ENCODE measurements at places on chromosomes 6 and 20.

DNA sequence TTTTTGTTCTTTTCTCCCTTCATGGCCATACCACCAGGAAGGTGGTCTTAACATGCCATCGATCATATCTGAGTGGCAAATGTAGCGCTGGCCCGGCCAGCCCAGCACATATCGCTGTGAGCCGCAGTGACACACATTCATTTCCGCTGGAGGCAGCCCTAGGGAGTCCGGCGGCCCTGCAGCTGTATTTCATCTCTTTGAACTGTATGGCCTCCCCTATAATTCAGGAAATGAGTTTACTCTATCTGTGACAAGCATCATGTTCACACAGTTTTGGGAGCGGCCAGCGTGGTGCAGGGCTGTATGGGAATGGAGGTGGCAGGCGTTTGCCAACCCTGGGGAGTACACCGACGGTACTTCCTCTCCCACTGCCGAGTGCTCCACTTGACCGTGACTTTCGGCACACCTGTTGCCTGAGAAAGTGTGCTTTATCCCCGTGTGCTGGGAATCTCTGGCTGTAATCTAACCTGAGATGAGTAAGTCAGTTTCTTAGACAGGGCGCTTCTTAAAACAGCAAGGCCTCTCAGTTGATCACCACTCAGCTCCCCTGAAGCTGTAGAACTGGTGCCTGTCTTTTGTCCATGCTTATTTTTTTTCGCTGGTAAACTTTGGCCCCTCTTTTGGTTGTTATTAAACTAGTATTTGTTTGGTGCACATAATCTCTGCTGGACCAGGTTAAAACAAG, 257.1 kb upstream of the TAB2 start:
- no peak for DNase-seq

DNA sequence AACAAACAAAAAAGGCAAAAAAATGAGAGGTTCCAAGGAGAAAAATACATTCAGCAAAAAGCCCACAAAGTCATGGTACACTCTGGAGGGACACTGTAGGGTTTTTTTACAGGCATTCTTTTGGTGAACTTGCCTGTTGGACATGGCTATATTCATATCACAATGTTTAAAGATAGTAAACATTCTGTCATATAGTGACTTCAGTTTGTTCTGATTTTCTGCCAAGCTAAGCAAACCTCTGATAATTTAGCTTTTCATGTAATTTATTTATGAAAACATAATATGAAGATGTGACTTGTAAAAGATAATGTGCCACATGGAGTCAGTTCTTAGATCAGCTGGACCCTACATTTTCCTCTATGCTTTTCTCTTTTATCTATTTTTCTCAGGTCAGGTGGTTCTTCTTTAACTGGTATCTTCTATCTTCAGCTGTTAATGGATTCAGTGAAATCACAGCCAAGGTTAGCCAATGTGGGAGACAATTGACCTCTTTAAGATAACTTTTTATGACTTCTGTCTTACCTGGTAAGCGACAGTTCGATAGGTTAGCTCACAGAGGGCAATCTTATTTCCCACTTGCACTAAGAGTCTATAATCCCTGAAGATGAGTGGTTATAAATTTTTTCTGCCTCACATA, 87.9 kb downstream of the ADGRB3 start:
- DNase-seq = no peak

DNA sequence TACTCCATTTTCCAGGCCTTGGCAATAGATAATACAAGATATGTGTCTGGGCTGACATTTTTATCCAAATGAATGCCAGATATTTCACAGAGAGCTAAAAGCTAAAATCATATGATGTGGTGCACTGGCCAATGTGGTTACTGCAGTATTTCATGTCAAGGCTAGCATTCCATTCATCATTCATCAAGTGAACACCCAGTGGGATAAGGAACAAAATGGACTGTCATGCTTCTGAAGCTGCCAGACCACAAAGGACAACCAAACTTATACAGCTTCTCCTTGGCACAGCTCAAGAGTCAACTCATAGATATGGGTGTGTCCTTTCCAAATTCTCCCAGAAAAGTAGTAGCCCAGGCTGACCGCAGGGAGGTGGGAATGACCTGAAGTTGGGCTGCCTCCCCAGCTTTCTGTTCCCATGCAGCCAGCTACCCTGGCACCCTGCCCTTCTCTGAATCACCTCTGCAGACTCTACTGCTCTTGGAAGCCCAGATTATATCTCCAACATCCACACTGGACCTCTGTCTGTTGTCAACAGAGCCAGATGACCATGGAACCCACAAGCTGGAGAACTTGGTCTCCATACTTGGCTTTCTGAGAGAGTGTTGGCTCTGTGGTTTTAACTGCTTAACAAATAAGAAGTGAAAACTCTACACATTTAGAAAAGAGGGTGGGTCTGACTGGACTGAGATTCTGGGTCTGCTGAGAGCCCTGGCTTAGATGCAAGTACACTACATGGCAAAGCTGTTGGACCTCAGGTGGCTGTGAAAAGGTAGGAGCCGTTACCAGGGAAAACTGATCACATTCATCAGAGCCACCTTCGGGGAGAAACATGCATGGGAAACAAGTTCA, 122.8 kb downstream of the ALDH8A1 start:
- no peak for DNase-seq

GRCh38 chr6:164072240-164072666, 657.7 kb downstream of the QKI start:
- DNase-seq = no peak

- no peak for DNase-seq
These were observed 159.8 kb downstream of the RCAN2 start for GRCh38 chr6:46331461-46331860.

- no peak for DNase-seq
These were observed 50.8 kb upstream of the AIG1 start for GRCh38 chr6:143009851-143010250.

DNA sequence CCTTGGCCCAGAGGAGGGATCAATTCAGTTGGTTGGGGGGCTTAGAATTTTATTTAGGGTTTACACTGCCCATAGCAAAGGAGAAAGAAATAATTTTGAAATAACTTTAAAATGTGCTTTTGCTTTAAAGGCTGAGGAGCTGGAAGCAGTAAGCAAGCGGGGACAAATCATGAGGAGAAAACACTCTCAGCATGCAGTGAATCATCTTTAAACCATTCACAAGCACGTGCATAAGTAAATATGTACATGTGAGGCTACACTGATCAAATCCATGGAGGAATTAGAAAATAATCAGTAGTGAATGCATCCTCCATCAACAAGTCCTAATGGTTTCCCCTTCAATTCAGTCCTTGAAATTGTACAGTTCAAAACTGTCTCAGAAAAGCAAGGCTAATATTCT, 181.0 kb downstream of the MTFR2 start:
- DNase-seq = no peak

DNA sequence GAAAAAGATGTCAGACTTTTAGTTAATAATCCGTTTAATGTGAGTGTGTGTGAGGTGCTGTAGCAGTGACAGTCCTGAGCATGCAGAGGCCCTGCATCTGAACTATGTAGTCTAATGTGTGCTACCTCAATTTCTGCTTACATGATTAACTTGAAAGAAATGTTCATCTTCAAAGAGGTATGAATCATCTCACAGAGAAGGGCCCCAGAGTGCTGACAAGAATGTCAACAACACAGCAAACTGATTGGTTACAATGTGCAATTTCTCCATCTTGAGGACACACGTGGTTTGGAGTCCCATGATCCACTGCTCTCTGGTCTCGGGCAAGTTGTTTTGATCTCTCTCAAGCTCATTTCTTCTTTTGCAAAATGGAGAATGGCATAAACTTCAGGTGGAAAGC, 61.7 kb upstream of the EMILIN3 start:
- no peak for DNase-seq

- no peak for DNase-seq
These were observed 17.1 kb upstream of the C20orf144 start for GRCh38 chr20:33645072-33645358.

DNA sequence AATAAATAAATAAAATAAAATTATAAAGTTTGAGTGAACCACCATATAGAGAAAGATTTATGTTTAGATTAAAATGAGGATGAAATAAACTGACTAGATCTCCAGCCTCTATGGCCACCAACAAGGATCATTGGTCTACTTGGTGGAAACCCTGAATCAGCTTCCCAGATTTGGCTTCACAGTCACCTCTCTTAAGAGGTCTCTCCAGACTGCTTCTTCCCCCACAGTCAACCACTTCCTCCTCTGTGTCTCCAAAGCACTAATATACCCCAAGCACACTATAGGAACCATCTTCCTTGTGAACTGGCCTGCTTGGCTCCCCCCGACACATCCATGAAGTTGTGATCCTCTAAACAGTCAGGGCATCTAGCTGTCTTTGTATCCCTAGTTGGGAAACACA, 529.6 kb upstream of the RNF217 start:
- DNase-seq = no peak

DNA sequence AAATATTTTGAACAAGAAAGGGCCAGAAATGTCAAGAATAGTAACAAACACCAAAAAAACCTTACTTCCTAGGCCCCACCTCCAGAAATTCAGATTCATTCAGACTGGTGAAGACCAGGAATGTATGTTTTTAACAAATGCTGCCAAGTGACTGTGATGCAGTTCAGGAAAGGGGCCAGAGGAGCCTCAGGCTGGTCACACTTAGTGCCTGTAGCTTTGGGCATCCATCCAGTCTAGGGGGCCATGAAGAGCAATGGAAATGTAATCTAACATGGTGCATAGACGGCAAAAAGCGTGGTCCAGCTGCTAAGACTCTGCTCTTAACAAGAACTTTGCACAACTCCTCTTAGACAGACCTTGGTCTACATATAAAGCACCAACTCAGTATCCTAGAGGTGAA, 7.1 kb downstream of the GJA1 start:
- no peak for DNase-seq

DNA sequence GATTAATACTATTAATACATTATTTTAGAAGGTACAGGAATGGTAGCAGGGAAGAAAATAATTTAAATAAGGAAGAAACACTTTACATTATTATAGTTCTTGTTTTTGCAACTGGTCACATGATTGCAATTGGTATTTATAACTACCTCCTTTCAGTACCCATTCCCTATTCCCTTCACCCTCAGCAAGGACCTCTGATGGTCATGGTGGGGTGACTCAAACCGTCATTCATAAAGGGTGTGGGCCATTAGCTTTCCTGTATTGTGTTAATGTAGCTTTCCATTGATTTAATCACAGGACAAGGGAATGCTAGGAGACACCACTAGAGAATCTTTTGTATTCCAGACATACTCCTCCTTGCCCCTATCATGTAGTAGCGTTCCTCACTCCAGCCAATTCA, 47.2 kb upstream of the TMEM244 start:
- no peak for DNase-seq

- DNase-seq = no peak
These were observed 22.9 kb upstream of the PAX1 start for GRCh38 chr20:21682521-21682954.

DNA sequence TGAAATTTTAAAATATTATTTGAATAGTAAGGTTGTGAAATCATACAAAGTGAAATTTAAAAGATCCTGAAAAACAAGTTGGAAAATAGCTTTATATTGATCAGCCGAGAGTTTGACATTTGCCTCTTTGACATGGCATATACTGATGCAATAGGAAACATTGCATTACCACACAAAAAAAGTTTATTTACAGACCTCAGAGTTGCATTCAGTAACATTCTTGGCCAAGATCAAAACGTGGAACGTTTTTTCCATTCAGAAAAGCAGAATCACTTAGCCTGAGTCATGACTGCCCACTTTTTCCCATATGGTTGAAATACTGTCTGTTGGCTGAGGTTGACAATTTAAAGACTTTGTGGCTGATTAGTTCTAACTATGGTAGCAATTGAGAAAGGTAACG, 55.1 kb upstream of the BACH2 start:
- no peak for DNase-seq

GRCh38 chr20:36793294-36794115, 19.9 kb upstream of the DSN1 start:
- DNase-seq = no peak

DNA sequence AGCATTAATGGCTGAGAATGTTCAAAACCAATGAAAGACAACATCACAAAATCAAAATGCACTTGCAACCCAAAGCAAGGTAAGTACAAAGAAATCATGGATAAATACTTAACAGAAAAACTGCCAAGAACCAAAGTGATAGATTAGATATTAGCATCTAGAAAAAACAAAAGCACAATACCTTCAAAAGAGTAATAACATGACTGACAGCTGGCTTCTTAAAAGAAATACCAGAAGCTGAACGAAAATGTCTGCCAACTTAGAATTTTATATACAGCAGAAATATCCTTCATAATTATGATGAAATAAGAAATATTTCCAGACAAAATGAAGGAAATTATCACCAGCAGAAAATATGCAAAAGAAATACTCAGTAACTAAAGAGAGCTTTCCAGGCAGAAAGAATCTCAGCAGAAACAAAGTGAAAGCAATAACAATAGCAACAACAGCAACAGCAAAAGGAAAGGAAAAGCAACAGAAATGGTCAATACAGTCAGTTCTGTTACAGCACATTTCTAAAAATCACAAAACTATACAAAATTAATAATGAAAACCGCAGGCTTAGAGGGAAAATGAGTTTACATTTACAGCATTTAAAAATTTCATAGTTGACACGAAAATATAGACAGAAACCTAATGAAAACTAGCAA, 121.5 kb upstream of the MAN1A1 start:
- DNase-seq = no peak

Data from hematopoietic multipotent progenitor cell treated with erythropoietin and hydrocortisone succinate and interleukin-3 and kit ligand, for 17 days (in vitro differentiated cells).